COR-L47 (cell line): ENCODE measurements at places on chromosomes 13 and 19.

DNA sequence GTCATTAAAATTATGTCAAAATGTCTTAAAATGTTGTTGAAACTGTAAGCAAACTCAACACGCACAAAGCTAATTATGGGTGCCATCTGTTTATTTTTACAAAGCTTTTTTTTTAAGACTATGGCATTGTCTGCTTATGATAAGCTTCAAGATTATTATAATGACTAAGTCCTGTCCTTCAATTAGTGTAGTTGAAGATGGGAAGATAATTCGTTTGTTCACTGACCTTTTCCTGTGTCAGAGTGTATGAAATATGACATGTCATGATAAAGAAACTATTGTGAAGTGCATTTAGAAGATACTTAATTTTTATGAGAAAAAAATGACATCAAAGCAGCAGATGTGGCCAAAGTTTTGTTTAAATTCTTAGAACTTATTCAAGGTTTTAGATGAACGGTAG lies 211.3 kb downstream of the PCCA start:
- no peak for DNase-seq

GRCh38 chr19:17703824-17704463 lies 15.3 kb upstream of the MAP1S start:
- no peak for DNase-seq

- peak; percentile 38 for DNase-seq
Measured at GRCh38 chr13:49791315-49791710, 1.2 kb downstream of the KPNA3 start.

GRCh38 chr19:28913626-28914025 lies 299.3 kb downstream of the UQCRFS1 start:
- DNase-seq = no peak

- no peak for DNase-seq
Measured at GRCh38 chr19:48363500-48363809, 285 bp downstream of the TMEM143 start.

- DNase-seq = no peak
Measured at GRCh38 chr13:41313659-41314197, 2.7 kb downstream of the NAA16 start.

- DNase-seq = no peak
Measured at GRCh38 chr19:7288131-7288530, 6.1 kb downstream of the INSR start.

DNA sequence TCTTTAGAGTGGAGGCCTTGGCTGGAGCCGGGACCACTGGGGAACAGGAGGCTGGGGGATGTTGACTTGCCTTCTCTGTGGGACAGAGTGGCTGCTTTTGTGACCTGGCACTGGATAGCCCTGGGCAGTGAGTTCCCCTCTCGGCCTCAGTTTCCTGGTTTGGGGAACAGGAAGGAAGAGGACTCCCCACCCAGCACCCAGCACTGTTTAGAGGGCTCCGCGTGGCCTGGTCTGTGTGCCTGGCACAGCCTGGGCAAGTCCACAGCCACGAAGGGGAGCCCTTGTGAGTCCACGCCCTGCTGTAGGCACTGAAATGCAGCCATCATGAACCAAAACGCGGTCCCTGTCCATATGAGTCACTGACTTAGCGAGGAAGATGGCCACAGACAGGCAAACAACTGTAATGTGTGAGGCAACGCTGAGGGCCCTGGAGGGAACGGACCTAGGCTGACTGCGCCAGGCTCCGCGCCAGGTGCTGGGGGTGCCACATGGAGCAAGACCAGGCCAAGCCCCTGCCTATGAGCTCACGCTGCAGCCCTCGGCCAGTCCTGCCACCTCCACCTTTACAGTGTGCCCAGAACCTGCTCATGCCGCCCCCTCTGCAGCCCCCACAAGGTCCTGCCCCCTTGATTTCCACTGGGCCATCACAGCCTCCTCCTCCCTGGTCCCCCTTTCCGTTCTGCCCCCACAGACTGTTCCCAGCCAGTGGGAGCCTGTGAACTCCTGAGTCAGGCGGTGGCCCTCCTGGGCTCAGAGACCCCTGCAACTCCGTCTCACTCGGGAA lies 35.5 kb downstream of the PAK4 start:
- no peak for DNase-seq
